Epithelial cell of proximal tubule (primary cell): ENCODE measurements at places on chromosomes 5 and 9. TPM values are rescaled to one million over a fixed set of nuclear protein-coding genes. Genes with fewer than 3 reads are reported as not detected.

Gene CCDC127
- 4.2 and 4.5 TPM in 2 replicates for total RNA-seq

Gene TSSK1B
- total RNA-seq = not detected in 2 replicates

Gene POLR3G
- total RNA-seq = 25.2 and 28.4 TPM in 2 replicates

Gene LCN2
- 45.7 and 106 TPM in 2 replicates for total RNA-seq

Gene LAMC3
- total RNA-seq = 0.14 and 0.29 TPM in 2 replicates

Gene CDX1
- not detected in 2 replicates for total RNA-seq

Gene INPP5E
- 20.3 and 21.1 TPM in 2 replicates for total RNA-seq

Gene DBN1
- 430 and 471 TPM in 2 replicates for total RNA-seq

Gene BARX1
- not detected in 2 replicates for total RNA-seq

Gene ODF2
- 32.6 and 38.2 TPM in 2 replicates for total RNA-seq

Gene IQGAP2
- total RNA-seq = 0.80 and 1.3 TPM in 2 replicates

DNA sequence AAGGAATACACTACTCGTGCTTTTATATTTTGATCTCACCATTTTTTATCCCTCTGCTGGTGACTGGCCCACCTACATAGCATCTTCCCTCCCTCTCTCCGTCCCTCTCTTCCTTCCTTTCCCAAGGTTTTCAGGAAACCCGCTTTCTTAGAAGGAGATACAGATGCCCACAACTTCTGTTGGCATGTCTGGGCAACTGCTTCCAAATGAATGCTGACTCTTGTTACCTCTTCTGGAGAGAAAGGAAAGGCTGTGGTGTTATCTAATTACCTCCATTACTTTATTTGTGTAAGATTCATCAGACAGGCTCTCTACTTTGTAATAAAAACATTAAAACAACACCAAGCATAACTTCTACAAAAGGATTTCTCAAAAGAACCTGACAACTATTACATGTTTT lies 20.2 kb downstream of the FANCC start:
- no peak for DNase-seq

- peak; percentile 4 for DNase-seq
Measured at GRCh38 chr5:18745988-18746615, 1111.8 kb downstream of the TAF11L14 start.

- DNase-seq = no peak
Measured at GRCh38 chr5:166768536-166768935, 1522.9 kb upstream of the WWC1 start.

GRCh38 chr5:157497875-157498611 lies 38.0 kb downstream of the NIPAL4 start:
- DNase-seq = no peak

DNA sequence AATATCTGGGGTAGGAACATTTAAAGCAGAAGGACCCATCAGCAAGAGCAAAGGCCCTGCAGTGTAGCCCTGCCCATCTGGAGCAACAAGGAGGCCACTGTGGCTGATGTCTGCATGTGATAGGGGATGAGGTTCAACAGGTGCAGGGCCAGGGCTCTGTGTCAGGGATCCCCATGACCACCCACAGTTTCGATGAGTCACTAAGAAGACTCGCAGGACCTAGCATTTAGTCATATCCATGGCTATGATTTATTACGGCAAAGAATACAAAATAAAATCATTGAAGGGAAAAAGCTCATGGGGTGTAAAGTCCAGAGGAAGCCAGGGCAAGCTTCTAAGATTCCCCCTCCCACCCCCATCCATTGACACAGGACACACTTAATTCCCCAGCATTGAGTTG lies 188.6 kb downstream of the ADGRV1 start:
- DNase-seq = peak; percentile 31

- DNase-seq = no peak
Measured at GRCh38 chr5:89728750-89729149, 680.8 kb downstream of the CETN3 start.

DNA sequence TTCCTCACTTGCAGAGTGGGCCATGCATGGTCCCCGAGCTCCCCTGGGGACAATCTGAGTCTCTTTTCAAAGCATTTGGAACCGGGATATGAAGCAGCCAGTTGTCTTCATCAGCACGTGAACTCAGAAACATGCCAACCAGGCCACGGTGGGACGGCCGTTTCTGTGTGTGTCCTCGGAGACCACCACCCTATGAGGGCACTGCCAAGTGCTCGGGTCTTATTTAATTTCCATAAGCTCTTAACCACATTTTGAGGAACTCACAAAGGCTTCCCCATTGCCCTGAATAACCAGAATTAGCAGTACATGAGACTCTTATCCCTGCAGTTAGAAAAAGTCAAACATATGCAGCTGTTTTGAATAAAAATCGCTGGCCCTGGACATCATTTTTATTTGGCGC lies 60.1 kb downstream of the OTULIN start:
- no peak for DNase-seq

GRCh38 chr9:114678130-114678529 lies 3.9 kb downstream of the TEX48 start:
- DNase-seq = no peak

DNA sequence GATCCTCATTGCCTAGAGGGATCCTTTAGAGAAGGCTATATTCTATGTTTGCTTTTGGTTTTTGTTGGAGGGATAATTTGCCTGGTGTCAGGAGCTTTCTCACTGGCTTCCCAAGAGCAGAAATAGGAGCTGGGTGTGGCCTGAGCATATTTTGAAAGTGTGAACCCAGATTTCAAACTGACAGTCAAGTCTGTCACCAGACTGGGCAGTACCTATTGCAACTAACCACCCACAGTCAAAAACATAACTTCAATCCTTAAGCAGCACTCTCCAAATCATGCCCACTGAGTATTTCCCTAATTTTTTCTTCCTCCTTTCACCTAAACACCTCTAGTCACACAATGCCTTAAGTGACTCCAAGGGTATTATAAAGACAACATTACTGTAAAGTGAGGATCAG lies 278.4 kb downstream of the EBF1 start:
- DNase-seq = no peak

DNA sequence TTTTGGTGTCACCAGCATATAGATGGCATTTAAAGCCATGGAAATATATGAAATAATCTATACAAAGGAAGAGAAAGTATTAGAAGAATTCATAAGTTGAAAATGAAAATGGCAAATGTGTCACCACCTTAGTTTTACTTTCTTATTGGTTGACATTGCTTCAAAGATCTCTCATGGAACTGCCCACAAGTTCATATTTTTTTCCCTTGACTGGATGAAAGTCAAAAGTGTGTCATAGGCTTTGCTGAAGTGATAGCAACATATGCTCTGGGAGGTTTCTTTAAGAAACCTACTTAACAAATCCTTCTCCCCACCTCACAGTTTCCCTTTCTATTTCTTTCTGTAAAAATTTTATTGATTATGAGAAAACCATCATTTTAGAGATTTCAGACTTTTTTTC lies 127.2 kb downstream of the VPS13A start:
- no peak for DNase-seq

DNA sequence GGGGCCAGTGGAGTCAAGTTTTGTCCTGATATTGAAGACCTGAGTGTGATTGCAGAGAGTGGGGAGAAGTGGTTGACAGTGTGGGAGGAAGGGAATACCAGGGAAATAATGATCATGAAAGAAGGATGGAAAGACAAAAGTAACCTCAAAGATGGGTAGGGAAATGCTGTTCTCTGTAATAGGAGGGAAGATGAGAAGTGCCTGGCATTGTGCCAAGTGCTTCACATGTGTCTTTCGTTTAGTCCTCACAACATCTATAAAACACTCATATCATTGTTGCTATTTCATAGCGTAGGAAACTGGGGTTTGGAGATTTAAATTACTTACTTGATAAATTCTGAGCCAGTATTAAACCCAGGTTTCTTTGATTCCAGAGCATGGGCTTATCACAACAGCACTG lies 472.3 kb downstream of the LRRC70 start:
- no peak for DNase-seq

GRCh38 chr9:111482694-111483438 lies 1.3 kb downstream of the ECPAS start:
- DNase-seq = no peak

- no peak for DNase-seq
Measured at GRCh38 chr9:133116346-133117231, 4.5 kb downstream of the RALGDS start.

GRCh38 chr9:126430124-126430523 lies 103.5 kb downstream of the MVB12B start:
- DNase-seq = no peak

GRCh38 chr9:6660512-6660911 lies 15.0 kb upstream of the GLDC start:
- DNase-seq = no peak

GRCh38 chr9:20664501-20664900 lies 19.6 kb upstream of the FOCAD start:
- no peak for DNase-seq

- no peak for DNase-seq
Measured at GRCh38 chr9:106911951-106912350, 49.0 kb downstream of the ZNF462 start.

- DNase-seq = no peak
Measured at GRCh38 chr9:14522627-14523379, 170.4 kb downstream of the ZDHHC21 start.

- no peak for DNase-seq
Measured at GRCh38 chr9:76441551-76442322, 17.2 kb upstream of the GCNT1 start.

- no peak for DNase-seq
Measured at GRCh38 chr5:142278627-142279026, 46.2 kb downstream of the SPRY4 start.

GRCh38 chr9:116390303-116391228 lies 237.0 kb downstream of the PAPPA start:
- no peak for DNase-seq

GRCh38 chr5:50623666-50624065 lies 42.8 kb upstream of the PARP8 start:
- DNase-seq = peak; percentile 32

DNA sequence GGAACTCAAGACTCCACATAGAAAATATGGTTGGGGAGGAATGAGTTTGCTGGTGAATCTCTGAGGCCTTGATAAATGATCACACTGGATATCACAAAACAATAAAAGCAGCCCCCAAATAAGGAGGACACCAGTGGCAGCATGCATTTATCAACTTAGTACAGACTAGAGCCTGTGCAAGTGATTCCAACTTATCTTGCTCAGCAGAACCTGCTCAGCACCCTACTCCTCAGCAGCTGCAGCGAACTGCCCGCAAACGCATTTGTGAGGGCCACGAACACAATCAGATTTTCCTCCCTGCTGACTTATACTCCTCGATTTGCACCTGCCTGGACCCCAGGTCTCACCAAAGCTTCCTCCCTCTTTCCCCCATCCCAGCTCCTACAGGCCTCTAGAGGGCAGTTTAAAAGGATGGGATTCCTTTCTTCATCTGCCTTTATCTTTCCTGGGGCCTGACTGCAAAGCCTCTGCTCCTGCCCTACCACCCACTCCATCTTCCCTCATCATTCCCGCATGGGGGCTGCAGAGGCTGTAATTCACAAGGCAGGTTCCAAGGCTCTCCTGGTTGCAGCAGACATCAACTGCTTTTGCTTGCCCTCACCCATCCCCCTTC lies 41.2 kb downstream of the ANKS6 start:
- no peak for DNase-seq
